ENCODE measurements at places on chromosomes 11 and 22.

GRCh38 chr11:60371854-60372253, 6.5 kb upstream of the MS4A7 start:
- DNase-seq, result no peak

DNA sequence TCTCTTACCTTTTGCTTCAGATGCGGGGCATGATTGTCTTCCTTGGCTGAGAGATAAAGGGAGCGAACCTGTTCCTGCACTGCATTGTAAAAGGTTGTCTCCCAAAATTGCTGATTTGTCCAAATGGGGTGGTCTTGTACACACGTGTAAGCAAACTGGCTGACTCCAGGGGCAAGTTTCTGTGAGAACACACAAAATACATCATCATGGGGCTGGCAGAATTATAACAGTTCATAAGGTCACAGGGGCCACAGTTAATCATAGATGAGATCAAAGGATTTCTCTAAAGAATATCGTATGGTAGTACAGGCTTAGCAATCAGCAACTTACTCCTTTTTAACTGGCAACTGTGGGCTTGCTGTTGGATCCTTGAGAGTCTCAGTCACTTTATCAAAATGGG, 194.3 kb downstream of the SWAP70 start:
- DNase-seq, result no peak

DNA sequence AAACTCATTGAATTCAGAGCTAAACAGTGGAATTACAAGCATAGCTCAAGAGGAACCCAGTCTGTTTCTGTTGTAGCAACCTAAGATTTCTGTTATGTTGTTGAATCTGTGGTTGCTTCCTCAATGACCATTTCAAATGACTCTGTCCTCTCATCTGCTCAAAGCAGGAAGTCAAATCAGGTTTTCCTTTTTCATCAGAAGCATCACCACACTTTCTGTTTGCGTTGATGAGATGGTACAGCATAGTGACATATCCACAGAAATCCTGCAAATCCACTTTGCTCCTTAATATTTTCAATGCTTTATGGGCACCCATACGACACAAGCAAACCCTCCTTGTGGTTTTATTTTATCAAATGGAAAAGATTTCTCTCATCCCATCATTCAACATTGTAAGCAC, 12.6 kb upstream of the UCP2 start:
- no peak for DNase-seq

GRCh38 chr11:120108154-120108784, 29.6 kb downstream of the TRIM29 start:
- DNase-seq, result no peak

DNA sequence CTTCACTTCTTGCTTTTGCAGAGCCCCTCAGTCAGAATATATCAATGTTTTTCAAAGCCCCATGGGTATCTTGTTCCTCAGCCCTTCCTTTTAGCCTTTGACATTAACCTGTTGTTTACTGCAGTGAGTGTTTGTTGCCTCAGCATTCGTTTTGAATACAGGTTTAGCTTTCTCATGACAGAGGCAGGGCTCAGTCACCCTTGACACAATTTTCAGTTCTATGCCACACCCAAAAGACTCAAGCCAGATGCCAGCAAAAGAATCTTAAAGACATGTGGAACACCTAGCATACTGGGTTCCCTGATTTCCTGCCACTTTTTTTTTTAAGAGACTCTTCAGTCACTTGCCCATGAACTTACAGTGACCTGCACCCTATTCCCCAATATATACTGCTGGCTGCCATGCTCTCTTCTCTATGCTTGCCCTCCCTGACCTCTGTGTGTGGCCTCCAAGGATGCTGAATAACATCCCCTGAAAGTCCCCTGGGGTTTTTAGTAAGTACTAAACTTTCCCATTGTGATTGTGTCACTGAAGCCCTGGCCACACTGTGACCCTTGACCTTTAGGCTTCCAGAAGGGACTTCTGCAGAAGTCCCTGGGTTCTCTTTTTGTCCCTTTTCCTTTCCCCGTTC, 1225.5 kb downstream of the TBC1D22A start:
- no peak for DNase-seq

GRCh38 chr11:1197431-1197885, 25.4 kb upstream of the MUC5B start:
- no peak for DNase-seq

DNA sequence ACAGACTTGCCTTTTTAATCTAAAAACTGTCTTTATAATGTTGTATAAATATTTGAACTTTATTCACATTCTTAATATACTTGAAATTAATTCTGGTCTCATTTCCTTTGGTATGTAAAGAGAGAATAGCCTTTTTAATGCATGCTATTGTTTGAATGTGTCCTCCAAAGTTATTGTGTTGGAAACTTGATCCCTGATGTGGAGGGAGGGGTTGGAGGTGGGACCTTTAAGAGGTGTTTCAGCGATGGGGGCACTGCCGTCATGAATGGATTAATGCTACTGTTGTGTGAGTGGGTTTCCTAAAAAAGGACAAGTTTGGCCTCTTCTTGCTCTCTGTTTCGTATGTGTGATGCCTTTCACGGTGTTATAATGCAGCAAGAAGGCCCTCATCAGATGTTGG, 131.7 kb downstream of the DDX10 start:
- no peak for DNase-seq

DNA sequence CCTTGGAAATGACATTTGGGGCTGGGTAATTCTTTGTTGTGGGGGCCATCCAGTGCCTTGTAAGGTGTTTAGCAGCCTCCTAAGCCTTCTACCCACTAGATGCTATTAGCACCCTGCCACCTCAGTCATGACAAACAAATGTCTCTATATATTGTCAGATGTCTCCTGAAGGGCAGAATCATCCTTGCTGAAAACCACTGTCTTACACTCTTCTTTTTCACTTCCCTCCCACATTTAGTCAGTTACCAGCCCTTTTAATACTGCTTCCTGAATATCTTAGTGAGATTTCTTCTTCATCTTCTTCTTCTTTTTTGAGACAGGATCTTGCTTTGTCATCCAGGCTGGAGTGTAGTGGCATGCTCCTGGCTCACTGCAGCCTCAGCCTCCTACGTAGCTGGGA, 33.1 kb downstream of the TNRC6B start:
- no peak for DNase-seq

- DNase-seq, result no peak
Observed at GRCh38 chr11:103609117-103610066, 427.0 kb upstream of the DDI1 start.

GRCh38 chr11:65538232-65538914, 13.5 kb downstream of the SCYL1 start:
- no peak for DNase-seq

DNA sequence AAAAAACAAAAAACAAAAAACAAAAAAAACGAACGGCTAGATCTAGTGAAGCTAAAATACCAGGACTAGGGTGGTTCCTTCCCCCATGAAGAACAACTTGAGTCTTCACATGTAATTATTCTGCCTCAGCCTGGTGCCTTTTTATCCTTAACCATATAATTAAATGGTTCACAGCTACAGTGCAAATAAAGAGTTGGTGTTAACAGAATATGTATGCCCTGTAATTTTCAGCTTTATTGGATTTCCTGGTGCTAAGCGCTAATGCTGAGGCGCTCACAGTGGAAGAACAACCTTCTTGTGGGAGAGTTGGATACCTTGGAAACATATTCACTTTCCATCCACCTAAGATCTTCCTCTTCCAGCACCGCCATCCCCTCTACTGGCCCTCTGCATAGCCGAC, 158.5 kb upstream of the SORL1-AS1 start:
- DNase-seq, result no peak

DNA sequence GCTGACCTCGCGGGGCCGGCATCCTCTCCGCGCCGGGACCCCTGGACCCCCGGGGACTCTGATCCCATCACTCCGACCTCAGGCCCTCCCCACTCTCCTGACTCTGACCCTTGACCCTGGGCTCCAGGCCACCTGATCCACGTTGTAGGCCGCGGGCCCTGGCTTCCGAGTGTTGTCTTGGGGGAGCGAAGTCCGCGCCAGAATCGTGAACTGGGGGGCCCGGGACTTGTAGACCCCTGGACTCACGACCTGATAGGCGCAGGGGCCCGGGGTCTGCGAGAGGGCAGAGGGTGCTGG, 716 bp upstream of the TYMP start:
- no peak for DNase-seq

DNA sequence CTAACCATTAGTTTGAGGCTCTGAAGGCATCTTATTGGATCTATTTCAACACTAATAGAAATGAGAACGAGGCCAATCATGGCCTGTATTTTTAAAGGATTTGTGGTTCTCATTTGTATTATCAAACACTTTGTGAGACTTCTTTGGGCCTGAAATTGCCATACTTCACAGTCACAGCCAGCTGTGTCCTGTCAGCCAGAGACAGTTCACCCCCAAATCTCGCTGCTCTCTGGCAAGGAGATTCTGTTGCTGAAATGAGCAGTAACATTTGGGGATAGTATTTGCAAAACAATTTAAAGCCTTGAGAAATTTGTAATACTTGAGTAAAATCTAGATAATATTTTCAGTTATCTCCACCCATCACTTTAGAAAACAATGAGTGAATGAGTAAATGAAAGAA, 26.9 kb upstream of the TENM4 start:
- no peak for DNase-seq

DNA sequence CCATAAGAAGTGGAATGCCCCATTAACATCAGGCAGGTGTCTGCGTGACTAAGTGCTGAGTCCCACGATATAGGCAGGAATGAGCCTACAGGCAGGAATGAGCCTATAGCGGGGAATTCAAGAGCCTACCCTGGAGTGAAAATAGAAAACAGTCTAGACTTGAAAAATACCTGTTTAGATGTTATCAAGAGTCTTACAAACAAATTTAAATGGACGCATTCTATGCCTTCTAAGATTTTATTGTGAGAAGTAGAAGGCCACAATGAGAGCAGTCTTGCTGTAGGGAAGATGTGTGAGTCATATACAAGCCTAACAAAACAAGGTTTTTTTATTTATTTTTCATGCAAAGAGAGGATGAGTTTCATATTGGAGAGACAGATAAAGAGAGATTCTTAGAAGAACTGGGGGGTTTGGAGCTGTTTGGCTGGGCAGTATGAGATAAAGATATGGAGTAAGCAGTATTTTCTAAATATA, 200.8 kb upstream of the ZC3H12C start:
- no peak for DNase-seq

GRCh38 chr11:61102667-61103571, 630 bp downstream of the CD5 start:
- no peak for DNase-seq

DNA sequence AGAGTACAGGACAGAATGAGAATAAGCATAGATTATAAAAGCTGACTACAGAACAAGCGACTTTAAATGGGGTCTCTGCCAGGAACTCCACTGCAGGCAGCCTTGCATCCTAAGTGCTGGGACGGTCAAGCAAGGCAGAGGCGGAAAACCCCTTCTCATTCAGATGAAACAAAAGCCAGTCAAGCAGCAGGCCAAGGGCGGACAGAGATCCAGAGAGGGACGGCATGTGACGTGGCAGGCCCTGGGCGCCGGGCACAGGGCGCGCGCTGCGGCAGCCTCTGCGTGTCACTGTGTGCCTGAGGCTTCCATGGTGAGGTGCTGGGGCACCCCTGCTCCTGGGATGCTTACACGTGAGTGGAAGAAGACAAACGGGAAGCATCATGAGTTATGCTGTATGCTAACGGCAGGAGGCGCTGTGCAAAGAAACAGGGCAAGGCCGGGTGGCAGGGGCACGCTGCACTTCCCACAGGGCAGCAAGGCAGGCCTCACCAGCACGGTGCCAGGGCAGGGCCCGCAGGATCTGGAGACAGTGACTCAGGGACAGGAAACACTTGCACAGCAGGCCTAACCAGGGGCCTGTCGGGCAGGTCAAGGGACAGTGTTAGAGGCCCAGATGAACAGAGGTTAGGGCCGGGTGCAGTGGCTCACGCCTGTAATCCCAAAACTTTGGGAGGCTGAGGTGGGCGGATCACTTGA, 6.2 kb downstream of the TOLLIP start:
- no peak for DNase-seq

Data from SHP77 treated with DMSO at 0.1 percent for 48 hours (cell line).